ENCODE measurements at places on chromosomes 1 and 21.
A peak's percentile ranks its signal among the peaks of the same experiment; 100 is the strongest.

GRCh38 chr1:21651214-21652042, 17.7 kb downstream of the RAP1GAP start:
- peak; percentile 81 for DNase-seq

DNA sequence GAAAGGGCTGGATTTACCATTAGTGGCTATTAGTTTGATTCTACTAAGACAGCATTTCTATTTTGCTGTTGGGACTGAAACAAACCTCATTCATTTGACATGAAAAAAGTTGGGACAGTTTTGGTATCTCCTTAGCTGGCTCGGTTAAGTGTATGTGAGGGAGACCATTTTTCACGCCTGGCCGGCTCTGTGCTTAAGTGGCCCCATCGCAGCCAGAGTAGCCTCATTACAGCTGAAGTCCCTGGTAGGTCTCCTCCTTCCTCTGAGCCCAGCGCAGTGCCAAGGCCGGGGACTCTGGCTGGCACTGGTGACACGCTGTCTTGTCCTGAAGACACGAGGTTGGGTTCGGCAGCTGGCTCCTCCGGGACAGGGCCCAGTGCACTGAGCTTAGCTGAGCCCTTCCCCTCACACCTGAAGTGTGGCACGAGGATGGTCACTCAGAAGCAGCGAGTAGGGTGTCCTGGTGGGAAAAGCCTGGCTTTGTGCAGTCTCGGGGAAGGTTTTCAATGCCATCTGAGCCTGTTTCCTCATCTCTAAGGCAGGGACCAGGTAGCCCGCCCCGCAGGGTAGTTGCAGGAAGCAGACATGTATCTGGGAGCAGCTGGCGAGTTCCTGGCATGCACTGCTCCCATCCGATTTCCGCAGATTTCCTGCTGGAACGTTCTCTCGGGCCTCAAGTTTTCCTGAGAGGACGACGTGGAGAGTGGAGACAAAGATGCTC, 196.5 kb downstream of the DYRK1A start:
- DNase-seq, result no peak

DNA sequence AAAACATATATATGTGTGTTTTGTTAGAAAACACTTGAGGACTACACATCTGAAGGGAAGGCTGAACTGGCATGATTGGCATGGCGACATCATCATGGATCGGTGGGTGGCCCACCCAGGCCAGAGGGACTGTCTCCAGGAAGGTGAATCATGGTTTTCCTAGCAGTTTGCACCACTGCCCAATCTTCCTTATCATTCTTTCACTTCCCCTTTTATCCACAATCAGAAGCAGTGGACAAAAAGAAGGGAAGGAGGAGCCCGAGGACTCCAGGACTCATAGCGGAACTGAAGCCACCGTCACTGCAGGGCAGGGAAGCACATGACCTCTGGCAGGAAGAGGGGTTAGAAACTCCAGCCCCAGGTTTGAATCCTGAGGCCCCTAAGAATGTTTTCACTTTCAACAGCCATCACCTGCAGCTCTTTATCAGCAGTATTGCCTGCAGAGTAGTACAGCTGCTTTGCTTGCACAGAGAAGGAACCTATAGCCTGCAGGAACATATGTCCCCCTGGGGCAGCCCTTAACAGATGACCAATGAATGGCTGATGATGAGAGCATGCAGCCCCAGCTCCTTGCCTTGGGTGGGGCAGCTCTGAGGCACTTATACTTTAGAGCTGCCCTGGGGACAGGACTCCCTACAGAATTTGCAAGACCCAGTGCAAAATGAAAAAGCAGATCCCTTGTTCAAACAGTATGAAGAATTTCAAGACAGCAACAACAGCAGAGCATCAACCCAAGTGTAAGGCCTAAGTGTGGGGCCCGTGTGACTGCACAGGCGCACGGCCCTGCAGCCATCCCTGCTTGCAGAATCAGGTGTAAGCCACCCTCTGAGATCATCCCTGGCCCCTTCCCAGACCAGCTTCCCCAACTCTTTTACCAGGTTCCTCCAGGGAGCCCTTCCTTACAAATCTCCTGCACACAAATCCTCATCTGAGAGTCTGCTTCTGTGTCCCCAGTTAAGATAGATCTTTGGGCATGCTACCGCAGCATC, 241.8 kb upstream of the IRF2BP2 start:
- no peak for DNase-seq

DNA sequence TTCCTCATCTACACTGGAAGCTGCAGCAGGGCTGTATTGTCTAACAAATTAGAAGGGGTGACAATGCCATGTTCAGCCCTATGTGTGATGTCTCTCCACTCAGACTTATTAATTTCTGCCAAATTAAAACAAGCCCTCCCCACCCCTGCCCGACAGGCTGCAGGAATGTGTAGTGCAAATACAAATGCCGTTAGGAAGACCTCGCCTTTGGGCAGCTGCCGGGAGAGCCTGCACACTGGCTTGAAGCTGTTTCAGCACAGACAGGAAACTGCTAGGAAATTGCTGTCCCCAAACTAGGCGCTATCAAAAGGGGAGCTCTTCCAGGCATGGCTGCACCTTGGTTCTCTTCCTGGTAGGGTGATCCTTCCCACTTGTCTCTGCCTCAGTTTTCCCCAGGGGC, 135.2 kb downstream of the ELAVL4 start:
- no peak for DNase-seq

DNA sequence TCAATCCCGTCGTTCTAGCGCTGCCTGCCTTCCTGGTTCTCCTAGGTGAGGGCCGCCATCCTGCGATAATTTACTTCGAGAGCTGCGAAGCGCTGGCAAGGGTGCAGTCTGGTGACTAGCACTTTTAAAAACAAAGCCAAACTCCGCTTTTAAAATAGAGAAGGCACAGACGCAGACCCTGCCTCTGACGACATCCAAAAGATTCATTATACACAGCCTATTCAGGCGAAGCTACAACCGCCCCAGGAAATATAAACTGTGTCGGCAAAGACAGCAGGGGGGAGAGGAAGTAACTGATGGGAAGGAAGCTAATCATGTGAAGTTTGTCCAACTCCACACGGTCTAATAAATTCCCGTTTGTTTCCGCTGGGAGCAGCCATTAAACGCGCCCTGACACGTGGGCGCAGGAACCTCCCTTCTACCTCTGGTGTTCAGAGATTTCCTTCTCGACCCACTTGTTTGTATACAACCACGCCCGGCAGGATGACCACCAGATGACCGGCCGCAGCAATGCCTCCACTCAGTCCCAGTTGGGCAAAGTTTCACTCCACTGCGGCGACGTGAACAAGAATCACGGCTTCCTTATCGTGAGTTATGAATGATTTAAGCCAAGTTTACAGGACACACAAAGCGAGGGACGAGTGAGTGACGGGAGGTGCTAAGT, 1.3 kb downstream of the GNG12 start:
- DNase-seq, result peak; percentile 67

DNA sequence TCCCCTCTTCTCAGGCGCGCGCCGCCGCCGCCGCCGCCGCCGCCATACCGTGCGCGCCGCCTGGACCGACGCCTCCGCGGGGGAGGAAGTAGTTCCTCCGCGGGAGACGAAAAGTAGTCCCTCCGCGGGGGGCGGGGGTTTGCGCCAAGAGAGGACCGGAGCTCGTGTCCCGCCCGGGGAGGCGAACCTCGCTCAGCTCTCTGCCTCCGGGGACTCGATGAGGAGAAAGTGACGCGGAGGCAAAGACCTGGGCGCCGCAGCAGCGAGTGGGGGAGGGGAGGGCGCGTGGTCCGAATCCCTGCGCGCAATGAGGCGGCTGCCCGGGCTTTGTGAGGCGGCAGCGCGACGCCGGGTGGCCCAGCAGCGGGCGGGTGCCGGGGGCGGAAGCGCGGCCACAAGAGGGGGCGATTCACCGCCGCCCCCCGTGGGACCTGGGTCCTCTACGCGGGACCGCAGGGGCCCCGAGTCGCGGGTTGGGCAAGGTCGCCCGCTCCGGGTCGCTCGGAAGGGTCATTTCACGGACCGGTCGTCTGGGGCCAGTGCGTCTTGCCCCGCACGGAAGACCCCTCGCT, at the start of gene BRWD1:
BRWD1 (minus strand) TSS at position 62 of the 572 bp plus-strand sequence. CDS start 141 bp downstream, outside the sequence.
- peak; percentile 88 for DNase-seq

DNA sequence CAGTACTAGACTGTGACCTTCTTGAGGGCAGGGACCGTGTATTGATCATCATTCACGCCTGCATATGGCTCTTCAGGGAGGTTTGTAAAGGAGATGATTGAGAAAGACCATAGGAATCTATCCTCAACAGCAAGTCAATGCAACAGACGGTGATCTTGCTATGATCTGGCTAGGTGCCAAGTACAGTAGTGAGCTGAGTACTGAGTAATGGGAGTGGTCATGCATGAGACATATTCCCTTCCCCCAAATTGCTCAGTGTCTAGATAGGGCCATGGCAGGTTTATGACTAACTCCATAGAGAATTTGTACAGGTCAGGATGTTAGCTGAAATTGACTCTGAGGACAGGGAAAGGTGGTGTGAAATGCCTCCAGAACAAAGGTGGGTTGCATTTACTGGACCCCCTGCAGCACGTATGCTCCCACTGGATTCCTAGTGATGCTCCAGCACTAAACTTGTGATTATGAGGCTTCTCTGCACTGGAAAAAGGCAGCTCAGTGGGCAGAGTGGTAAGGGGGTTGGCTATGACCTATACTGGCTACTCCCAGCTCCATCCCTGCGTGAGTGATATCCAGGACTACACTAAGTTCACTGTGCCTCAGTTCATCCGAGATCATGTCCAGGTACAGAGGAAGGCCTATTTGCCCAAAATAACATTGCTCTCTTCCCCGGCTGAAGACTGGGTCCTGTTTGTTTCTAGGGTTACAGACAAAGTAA, 37.2 kb downstream of the KCNJ6 start:
- DNase-seq, result no peak

DNA sequence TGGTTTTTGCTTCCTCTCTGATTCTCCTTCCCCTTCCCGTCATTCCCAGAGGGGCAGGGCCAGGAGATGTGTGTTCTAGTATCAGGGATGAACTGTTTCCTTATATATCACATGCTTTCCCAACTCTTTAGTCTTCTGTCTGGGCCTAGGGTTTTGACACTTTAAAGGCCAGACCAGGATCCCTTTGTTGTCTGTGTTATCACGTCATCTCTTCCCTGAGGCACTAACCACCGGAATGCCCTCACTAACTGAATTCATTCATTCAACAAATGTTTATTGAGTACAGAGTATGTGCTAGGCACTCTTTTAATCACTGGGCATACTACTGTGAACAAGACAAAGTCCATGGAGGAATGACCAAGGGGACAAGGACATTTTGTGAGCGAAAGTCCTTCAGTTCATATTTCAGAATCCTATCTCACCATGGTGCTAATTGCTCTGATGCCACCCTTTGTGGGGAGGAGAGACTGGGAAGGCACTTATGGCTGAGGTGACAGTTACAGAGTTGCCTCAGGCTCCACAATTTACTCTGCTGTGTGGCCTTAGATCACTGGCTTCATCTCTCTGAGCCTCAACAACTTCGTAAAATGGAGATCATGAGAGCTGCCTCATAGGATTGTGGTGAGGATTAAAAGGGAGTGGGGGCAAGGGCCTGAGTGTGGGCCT, 12.0 kb upstream of the ZNF362 start:
- DNase-seq, result no peak

- no peak for DNase-seq
Observed at GRCh38 chr21:37450445-37450941, 83.9 kb downstream of the DYRK1A start.

DNA sequence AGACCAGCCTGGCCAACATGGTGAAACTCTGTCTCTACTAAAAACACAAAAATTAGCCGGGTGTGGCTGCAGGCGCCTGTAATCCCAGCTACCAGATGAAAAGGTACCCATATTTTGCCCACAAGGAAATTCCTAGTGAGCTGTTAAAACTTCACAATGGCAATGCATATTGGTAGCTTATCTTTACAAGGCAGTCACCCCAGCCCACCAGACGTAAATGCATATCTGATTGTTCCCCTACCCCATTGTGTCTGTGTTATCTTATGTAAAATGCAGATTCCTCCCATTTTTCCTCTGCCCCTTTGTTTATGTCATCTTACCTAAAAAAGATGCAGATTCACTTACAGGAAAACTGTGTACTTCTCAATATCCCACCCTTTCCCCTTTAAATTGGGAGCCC, 103.1 kb upstream of the SLC2A1 start:
- DNase-seq, result no peak

- DNase-seq, result no peak
Observed at GRCh38 chr1:54975356-54976108, 4.9 kb upstream of the TMEM61 start.

DNA sequence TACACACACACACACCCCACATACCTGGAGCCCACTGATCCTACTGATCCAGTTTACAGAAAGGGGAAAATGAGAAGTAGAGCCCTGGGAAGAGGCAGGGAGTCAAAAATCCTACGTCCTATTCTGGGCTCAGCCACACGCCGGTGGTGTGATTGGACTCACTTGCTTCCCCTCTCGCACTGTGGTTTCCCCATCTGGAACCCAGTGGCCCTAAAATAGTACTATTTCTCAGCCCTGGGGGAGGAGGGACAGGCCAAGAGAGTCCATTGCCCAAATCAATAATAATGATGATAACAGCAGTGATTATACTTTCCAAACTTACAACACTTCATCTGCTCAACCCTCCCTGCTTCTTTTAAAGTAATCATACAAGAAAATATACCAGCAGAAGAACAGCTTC, 2.9 kb upstream of the PIGR start:
- no peak for DNase-seq

DNA sequence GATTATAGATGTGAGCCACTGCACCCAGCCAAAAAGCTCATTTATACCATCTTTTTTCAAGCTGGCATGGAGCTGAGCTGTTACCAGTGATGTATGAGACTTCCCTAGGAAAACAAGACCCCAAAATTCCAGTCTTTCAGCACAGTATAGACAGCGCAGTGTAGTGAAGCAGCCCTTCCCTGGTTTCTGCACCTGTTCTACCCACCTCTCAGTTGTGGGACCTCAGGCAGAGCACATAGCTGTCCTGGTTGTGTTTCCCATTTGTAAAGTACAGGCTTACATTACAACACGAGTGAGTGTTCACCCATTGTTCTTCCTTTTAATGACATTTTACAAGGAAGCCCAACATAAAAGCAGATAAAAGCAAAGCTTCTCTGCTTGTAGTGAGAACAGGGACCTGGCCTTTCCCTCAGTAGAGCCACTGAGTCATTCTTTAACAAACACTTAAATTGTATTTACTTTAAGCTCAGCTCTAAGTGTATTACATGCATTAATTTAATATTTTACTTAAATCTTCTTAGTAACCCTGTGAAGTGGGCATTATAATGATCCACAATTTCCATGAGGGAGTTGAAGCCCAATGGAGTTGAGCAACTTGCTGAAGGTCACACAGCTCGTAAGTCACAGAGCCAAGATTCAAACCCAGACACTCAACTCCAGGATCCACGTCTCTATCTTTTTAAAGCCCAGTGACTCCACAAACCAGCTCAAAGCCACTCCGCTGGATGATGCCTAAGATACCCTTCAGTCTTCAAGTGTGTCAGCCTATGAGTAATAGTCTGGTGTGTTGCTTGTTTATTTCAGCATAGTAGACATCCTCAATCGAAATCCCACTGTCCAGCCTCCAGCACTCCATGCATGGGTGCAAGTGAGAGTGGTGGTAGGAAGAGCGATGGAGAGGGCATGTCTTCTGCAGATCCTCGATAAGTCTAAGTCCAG, 40.5 kb upstream of the CAPZB start:
- DNase-seq, result no peak

DNA sequence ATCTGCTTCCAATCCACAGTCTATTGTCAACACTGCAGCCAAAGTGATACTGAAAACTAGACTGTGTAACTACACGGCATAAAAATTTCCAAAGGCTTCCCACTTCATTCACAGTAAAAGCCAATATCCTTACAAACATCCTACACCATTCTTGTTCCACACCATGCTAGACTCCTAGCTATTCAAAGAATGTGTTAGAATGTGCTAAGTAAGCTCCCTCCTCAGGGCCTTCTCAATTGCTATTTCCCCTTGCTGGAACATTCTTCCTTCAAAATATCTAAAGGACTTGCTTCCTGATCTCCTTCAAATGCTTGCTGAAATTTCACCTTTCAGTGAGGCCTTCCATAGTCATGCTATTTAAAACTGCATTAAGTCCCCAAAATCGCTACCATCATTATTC, 228.1 kb downstream of the AKT3 start:
- no peak for DNase-seq
